ENCODE measurements at places on chromosomes 16 and 17. TPM values are rescaled to one million over a fixed set of nuclear protein-coding genes. Genes with fewer than 3 reads are reported as not detected.
A peak's percentile ranks its signal among the peaks of the same experiment; 100 is the strongest.

DNA sequence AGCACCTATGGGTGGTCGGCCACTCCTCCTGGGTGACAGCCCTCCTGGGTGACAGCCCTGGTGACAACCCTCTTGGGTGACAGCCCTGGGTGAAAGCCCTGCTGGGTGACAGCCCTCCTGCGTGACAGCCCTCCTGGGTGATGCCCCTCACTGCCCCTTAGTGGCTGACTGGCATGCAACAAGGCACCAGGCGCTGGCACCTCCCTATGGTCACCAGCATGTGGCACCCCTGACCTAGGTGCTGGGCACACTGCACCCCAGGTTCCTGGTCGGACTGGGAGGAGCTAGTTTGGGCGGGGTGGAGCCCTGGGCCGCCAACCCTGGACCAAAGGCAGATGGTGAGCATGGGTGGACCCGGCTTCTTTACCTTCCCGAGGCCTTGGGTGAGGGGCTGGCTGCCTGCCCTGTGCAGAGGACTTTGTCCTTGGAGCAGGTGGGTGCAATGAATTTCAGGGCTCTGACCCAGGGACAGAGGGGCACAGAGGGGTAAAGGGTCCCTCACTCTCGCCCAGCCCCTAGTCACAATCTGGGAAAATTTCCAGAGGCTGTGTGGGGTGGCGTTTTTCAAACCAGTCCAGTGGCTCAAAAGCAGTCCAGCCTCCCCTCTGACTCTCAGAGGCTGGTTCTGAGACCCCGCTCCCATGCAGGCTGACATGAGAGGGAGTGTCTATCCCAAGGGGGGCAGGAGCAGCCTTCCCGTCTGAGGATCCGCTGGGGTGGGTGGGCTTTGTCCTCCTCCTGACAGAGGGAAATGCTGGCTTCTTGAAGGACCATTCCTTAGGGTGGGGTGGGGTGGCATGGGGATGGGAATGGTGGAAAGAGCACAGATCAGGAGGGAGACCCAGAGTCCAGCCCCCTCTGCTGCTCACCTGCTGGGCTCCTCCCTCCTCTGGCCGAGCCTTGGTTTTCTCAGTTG is 25.9 kb upstream of the TNFRSF13B start:
- DNase-seq, result no peak

DNA sequence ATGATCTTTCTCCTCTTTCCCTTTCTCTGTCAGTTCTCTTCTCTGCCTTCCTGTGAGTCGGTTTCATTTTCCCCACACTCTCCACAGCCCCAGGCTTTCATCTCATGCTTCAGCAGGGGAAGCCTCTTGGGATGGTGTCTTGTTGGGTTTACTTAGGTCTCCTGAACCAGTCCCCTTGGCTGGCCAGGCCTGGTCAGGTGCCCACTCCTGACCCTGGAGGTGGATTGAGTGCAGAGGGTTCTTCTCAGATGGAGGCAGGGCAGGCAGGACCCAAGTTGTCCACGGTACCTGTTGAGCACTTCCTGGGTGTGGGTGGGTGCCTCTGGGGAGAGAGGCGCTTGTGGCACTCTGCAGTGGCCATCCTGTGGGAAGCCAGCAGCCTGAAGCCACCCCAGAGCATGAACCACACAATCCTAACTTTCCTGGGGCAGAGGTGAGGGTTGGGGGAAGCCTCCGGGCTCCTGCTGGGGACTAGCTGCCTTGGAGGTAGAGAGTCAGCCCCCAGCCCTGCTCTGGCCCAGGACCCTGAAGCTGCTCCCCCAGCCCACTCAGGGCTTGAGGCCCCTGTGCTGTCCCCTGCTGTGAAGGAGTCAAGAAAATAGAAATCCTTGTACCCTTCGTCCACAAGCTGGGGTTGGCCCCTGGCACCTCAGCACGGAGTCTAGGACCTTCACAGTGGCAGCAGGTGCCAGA is 2.0 kb upstream of the RAP1GAP2 start:
- no peak for DNase-seq

GRCh38 chr17:58089111-58089510 is 5.9 kb downstream of the DYNLL2 start:
- DNase-seq, result no peak

- no peak for DNase-seq
Observed at GRCh38 chr17:49576917-49577649, 1.4 kb downstream of the NXPH3 start.

GRCh38 chr17:17440010-17440843 is 36.6 kb upstream of the MED9 start:
- DNase-seq, result no peak

Gene AKTIP
- total RNA-seq, result 45.1 TPM

DNA sequence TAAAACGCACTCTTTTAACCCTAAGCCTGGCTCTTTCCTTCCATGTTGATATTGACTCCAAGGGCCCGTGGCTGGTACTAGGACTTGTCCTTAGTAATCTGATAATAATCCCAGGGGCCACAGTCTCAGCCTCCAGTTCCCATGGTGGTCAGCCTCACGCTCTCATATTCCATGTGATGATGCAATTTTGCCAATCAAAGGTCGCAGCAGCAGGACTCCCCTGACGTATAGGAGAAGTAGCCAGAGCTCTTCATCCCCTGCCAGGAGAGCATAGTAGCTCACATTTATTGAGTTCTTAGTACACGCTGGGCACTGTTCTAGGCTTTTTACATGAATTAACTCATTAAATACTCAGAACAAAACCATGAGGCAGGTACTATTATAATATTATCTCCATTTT is 42.4 kb downstream of the CD300LF start:
- DNase-seq, result no peak

DNA sequence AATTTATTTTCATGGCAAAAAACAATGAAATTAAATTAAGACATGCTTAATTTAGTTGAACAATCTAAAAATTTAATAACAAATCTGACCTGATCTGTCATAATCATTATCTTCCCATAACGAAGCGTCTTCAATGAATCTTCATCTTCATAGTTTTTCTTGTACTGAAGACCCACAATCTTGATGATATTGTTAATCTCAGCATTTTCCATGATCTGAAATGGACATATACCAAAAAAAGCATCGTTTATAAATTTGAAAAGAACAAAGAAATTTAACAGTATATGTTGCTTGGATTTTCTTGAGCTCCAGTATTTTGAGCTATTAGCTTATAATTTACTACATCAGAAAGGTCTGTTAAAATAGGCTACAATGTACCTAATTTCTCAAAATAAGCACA is 10.2 kb downstream of the TOP2A start:
- no peak for DNase-seq

- DNase-seq, result no peak
Observed at GRCh38 chr16:84673203-84673535, 24.9 kb downstream of the KLHL36 start.

Gene HS3ST4
- 1.3 TPM for total RNA-seq

Gene DECR2
- total RNA-seq, result 5.3 TPM

GRCh38 chr16:70253291-70254106 is 1.8 kb upstream of the EXOSC6 start:
- DNase-seq, result no peak

DNA sequence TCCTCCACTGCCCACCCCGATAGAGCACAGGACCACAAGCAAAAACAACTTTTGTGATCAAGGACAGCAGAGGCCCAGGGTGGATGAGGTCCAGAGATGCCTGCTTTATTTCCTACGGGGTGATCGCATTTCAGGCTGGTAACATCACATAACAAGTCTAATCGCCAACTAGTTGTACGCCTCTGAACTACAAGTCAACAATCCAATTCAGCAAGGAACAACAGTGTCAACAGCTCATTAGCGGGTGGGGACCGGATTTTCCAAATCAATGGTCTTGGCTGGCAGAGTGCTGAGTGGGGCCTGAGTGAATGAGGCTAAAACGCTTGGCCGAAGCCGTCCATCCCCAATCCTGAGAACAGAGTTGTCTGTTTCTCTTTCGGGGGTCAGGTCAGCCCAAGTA is 17.1 kb downstream of the MRM3 start:
- DNase-seq, result no peak

- no peak for DNase-seq
Observed at GRCh38 chr16:2775131-2775716, 1.9 kb downstream of the ELOB start.

Gene CBFA2T3
- 1.5 TPM for total RNA-seq

Gene CA7
- total RNA-seq, result not detected

Gene SLC43A2
- 6.8 TPM for total RNA-seq

Gene TRIM72
- total RNA-seq, result 2.5 TPM

DNA sequence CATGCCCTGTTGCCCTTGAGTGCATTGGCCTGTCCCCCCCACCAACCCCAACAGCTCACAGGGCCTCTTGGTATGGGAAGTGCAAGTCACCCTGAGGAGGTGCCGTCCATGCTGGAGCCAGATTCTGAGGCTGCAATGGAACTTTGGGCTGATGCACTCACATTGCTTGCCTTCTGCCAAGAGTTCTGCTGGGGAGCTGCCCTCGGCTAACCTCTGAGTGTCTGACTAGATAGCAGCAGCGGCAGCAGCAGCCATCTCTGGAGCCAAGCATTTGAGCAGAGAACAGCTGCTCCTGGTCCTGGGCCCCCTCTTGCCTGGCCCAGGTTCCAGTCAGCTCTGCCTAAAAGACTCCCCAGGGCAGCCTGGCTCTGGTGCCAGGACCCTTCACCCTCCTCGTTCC is 61.5 kb downstream of the GNAO1 start:
- no peak for DNase-seq

GRCh38 chr16:21103941-21104860 is 46.4 kb downstream of the DNAH3 start:
- DNase-seq, result no peak

- no peak for DNase-seq
Observed at GRCh38 chr17:14923981-14924380, 341.1 kb downstream of the PMP22 start.

- DNase-seq, result no peak
Observed at GRCh38 chr17:70808596-70808995, 639.3 kb downstream of the KCNJ2 start.

GRCh38 chr16:717450-718245 is 2.7 kb downstream of the METRN start:
- DNase-seq, result no peak

- DNase-seq, result peak; percentile 88
Observed at GRCh38 chr16:86566601-86566965, at the start of gene FOXC2. Gene FOXC2, plus strand, starts transcription at chr16:86566829. Its CDS starts 507 bp downstream, at chr16:86567336.

Gene PRPSAP1
- 38.9 TPM for total RNA-seq

DNA sequence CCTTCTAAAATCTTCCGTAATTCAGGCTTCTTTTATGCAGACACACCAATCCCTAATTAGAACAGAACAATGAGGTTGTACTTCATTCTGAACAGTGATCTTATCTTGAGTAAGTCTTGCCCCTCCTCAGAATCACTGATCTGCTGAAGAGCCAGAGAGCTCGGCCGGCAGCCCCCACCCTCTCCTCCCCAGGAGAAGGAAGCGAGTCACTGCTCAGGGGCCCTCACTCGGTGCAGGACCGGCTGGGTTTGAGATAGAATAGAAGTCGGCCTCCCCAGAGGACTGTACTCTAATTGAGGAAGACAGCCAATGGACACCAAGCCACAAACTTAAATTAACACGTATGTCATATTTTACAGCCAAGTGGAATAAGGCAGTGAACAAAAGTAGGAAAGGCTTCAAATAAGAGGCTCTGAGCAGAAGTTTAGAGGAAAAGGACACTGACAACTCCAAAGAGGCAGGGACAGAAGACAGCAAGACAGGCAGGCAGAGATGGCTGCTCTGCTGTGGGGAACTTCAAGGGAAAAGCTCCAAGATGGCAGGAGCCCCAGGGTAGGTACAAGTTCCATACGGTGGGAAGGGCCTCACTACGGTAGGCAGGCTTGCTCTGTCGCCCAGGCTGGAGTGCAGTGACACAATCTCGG is 18.6 kb downstream of the CREBBP start:
- DNase-seq, result no peak

Gene ZFHX3
- 19.4 TPM for total RNA-seq

Gene HS3ST2
- total RNA-seq, result 0.16 TPM

Gene KRT33A
- total RNA-seq, result not detected

DNA sequence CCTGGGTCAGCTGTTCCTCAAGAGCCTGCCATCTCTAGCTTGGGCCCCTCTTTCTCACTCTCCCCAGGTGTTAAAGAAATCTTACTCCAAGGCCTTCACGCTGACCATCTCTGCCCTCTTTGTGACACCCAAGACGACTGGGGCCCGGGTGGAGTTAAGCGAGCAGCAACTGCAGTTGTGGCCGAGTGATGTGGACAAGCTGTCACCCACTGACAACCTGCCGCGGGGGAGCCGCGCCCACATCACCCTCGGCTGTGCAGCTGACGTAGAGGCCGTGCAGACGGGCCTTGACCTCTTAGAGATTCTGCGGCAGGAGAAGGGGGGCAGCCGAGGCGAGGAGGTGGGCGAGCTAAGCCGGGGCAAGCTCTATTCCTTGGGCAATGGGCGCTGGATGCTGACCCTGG is 6.8 kb downstream of the CNP start:
- DNase-seq, result no peak
